A172 (cell line): ENCODE measurements at places on chromosomes 7 and 10. TPM values are rescaled to one million over a fixed set of nuclear protein-coding genes. Genes with fewer than 3 reads are reported as not detected.

RSPH10B2 gene
- total RNA-seq = 0.05 TPM in 1 of 2 replicates, not detected in the other

TUBAL3 gene
- not detected in 2 replicates for total RNA-seq

LRRTM3 gene
- total RNA-seq = not detected in 2 replicates

CXCL12 gene
- 0.02 TPM in 1 of 2 replicates, not detected in the other for total RNA-seq

AZGP1 gene
- total RNA-seq = not detected in 2 replicates

GPR37 gene
- 1.3 and 3.2 TPM in 2 replicates for total RNA-seq

PRKAG2 gene
- total RNA-seq = 41.6 and 59.7 TPM in 2 replicates

WNT16 gene
- total RNA-seq = not detected in 2 replicates

ZNF804B gene
- total RNA-seq = not detected in 2 replicates

LZTS2 gene
- total RNA-seq = 66.5 and 76.9 TPM in 2 replicates

HIPK2 gene
- 3.6 and 4.0 TPM in 2 replicates for total RNA-seq

TAS2R4 gene
- total RNA-seq = 0.07 and 0.88 TPM in 2 replicates

BLNK gene
- total RNA-seq = not detected in 2 replicates

ARHGEF5 gene
- not detected in 2 replicates for total RNA-seq

ZFAND2A gene
- total RNA-seq = 57.3 and 70.3 TPM in 2 replicates

TRIM73 gene
- 0.03 TPM in 1 of 2 replicates, not detected in the other for total RNA-seq

HK1 gene
- 128 and 152 TPM in 2 replicates for total RNA-seq

NXPH1 gene
- not detected in 2 replicates for total RNA-seq

EVX1 gene
- total RNA-seq = not detected in 2 replicates

AOAH gene
- 0.53 and 0.64 TPM in 2 replicates for total RNA-seq

ASB10 gene
- total RNA-seq = not detected in 2 replicates

SLC29A4 gene
- total RNA-seq = 20.9 and 23.1 TPM in 2 replicates

AMZ1 gene
- total RNA-seq = 0.07 and 0.28 TPM in 2 replicates

MMD2 gene
- total RNA-seq = not detected in 2 replicates

ACTR3C gene
- 0.88 and 2.8 TPM in 2 replicates for total RNA-seq

KIAA1549 gene
- 2.2 and 2.4 TPM in 2 replicates for total RNA-seq

PGAM2 gene
- total RNA-seq = not detected in 2 replicates

ZNF212 gene
- 2.7 and 4.0 TPM in 2 replicates for total RNA-seq

CALHM1 gene
- total RNA-seq = not detected in 2 replicates

MBL2 gene
- total RNA-seq = not detected in 2 replicates

TUBB8 gene
- not detected in 2 replicates for total RNA-seq

PNLIPRP2 gene
- total RNA-seq = not detected in 2 replicates

CPED1 gene
- 18.0 and 18.4 TPM in 2 replicates for total RNA-seq

TDRD1 gene
- total RNA-seq = 0.02 TPM in 1 of 2 replicates, not detected in the other

GNAT3 gene
- total RNA-seq = not detected in 2 replicates

SPDYE2B gene
- not detected in 2 replicates for total RNA-seq

AASS gene
- 18.9 and 22.0 TPM in 2 replicates for total RNA-seq

ACBD7 gene
- total RNA-seq = 3.7 and 9.3 TPM in 2 replicates

ARID5B gene
- total RNA-seq = 17.6 and 18.0 TPM in 2 replicates

ANK3 gene
- total RNA-seq = 8.4 and 9.0 TPM in 2 replicates

GRID2IP gene
- 0.03 and 0.22 TPM in 2 replicates for total RNA-seq

INSYN2A gene
- total RNA-seq = 0.05 and 0.29 TPM in 2 replicates

STEAP2 gene
- total RNA-seq = 2.5 and 18.5 TPM in 2 replicates

ZNF107 gene
- total RNA-seq = 7.1 and 8.7 TPM in 2 replicates

SSC4D gene
- total RNA-seq = 0.76 and 2.4 TPM in 2 replicates
